NCI-H1417 treated with DMSO at 0.1 percent for 48 hours (cell line): ENCODE measurements at places on chromosomes 1 and 21.

- DNase-seq = peak; percentile 85
These were observed 38.7 kb upstream of the COL24A1 start for GRCh38 chr1:86195281-86195680.

DNA sequence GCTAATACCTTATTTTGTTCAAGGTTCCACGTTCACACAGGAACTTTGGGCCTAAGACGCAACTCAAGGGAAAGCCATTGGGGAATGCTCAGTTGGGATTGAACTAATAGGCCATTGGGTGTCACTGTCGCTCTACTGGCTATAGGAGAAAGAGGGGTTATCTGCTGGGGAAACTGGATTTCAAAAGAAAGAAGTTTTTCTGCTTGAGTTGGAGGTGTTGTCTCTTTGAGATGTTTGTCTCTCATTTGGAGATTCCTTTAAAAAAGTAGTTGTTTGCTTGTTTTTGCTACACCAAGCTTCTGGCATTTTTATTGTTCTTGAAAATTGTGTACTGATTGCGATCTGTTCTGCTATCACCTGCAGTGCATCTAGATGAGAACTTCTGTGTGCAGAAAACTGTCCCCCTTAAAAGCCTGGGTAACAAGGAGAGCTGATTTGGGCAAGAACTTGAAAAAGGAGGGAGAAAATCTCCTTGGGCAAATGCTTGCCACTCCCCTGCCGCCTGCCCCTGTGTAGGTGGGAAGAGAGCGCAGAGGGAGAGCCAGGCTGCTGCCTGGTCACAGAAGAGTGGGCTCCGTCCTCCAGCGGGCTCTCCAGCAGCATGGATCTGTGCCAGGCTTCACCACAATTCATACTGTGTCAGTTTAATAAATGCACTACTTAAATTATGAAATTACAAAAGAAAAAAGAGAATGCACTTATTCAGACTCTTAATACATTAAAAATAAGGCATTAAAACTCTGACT, 39.9 kb downstream of the PEX14 start:
- peak; percentile 32 for DNase-seq

DNA sequence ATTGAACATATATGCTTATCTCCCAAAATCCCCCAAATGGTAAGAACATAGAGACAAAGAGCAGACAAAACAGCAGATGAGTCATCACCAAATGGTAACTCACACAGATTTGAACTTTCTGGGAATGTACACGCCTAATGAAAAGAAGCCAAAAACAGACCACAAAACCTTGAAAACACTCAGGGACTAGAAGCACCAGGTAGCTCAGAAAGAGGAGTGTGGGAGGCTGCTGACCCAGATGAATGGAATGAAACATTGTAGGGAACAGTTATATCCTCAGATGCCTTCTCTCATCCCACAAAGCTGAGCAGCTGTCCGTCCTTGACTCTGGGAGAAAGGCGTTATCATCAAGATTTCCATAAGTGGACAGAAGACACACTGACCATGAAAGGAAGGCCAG, 307.0 kb upstream of the USP25 start:
- DNase-seq = no peak

DNA sequence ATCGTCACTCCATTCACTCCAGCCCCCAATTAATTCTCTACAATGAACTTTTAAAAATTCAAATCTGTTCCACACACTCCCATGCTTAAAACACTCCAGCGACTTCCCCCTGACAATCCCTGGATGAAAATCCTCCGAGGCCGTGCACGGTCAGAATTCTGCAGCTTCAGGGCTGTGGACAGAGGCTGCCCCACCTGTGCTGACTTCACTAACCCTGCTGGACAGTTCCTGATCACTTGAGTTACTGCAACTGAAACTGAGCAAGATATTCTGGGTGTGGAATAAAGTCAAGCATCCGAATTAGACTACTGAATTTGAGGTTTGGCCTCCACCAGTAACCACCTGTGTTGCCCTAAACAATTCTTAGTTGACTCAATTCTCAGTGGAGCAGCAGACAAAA, 1.0 kb upstream of the JAK1 start:
- no peak for DNase-seq

DNA sequence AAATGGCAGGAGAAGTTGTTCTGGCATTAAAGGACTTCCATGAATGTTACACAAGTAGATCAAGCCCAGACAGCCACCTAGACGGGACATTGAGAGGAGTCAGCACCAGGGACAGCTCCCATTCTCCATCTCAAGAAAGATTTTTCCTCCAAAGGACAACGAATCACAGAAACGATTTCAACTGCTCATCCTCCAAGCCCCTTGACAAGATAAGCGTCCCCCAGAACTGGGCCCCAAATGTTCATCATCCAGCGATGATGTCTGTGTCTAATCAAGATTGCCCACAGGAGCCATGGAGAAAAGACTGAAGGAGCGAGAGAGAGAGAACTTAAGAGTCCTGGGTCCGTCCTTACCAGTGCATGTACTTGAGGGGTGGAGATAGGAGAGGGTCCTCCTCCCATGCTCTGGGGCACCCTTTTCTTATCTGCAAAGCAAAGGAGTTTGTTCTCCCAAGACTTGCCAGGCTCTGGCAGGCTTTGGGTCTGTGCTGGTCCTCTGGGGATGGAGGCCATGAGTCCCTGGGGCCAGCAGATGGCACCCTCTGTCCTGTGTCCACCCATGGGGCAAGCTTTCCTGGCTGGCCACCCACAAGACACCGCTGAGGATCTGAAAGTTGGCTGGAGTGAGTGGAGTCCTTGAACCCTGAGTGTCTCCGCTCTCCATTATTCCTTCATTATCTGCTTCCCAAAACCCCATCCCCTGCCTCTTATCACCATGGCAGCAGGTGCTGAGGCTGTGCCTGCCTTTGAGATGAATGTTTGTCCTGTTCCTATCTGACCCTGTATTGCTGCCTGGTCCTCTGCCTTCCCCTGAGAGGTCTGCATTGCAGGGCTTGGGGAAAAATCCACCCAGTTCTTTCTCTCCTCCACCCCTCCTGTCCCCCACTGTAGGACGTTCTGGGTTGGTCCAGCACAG, 164.6 kb downstream of the ACTL8 start:
- DNase-seq = no peak

GRCh38 chr1:54887665-54888071, 673 bp upstream of the DHCR24 start:
- no peak for DNase-seq

- no peak for DNase-seq
These were observed 25.0 kb downstream of the KIAA1614 start for GRCh38 chr1:180937624-180938225.

DNA sequence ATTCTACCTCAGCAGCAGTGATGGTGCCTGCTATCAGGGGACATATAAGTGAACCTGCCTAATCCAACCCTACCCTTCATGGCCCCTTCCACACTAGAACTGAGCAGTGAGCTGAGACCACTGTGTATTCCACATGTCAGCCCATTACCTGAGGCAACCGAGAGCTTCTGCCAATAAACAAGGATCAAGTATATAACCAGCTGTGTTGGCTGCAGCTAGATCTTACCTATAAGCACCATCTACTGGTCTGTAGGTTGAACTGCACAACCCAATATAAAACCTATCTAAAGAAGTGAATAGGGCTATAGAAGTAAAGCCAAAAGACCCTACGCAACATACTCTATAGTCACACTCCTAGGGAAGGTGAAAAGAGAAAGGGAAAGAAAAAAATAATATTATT, 376.9 kb downstream of the HHIPL2 start:
- no peak for DNase-seq

DNA sequence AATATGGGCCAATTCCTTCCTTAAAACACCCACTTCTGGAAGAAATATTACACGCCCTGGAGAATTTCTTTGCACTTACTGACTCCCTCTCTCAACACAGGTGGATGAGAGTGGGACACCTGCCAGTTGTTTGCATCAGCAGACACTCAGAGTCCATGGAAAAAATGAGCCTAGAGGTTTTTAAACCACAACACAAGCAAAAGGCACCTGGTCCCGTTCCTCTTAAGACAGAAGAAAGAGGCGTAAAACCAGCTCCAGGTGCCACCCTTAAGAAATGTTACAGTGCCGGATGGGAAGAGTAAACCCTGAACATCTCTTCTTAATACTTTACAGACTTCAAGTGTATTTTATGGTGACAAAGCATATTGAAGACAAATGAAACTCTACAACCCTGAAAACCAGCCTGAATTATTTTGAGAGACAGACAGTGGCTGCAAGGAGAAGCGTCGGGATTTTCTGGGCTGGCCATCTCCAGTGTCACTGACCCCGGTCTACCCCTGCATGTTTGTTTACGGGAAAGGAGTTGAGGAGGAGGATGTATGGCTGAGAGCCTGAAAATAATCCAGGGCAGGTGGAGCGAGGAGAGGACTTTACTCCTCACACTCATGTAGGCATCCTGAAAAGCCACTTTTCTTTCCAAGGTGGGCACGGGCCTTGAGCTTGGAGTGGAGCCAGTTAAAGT, 7.8 kb upstream of the RIPK4 start:
- no peak for DNase-seq

GRCh38 chr1:229579059-229579673, 20.7 kb upstream of the ABCB10 start:
- no peak for DNase-seq

- DNase-seq = no peak
These were observed 87.4 kb downstream of the FASLG start for GRCh38 chr1:172746091-172746949.

DNA sequence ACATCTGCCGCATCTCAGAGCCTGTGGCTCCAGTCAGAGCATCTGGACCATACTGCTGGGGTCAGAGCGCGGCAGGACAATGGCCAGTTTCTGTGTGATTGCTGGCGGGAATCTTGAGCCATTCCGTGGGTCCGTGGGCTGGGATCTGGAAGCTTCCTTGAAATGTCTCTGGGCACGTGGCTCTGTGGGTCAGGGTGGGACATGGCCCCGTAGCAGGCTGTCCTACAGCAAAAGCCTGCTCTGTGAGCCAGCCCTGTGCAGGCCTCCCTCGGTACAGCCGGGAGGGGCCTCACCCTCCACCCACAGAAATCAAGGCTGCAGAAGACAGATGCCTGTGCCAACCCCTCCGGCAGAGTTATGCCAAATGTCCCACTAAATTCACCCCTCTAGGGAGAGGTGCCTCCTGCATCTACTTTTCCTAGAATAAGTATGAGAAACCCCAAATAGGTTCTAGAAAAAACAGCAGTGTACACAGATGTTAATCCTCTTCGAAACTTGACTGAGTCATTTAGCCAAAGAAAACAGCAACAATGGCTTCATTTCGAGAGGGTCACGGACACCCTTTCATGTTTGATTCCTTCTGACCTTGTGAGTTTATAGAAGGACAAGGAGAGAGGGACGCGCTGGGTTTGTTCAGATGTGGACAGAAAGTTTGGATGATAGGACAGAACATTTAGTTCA, 27.8 kb downstream of the COL18A1 start:
- no peak for DNase-seq

DNA sequence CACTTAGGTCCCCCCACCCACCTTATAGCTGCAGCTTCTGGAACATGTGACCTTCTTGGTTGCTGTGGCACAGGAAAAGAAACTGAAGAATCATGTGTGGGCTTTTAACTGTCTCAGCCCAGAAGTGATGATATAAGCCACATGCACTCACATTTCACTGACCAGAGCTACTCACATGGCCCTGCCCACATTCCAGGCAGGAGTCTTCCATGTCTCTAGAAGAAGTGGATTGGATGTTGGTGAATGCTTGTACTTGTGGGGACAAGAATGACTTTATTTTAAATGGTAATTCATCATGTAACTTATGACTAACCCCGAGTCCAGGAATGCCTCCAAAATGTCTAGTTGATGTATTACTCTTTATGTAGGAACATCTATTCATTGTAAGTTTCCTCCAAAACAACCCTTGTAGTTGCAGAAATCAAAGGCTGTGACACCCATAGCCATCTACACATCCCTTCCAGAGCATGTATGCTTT, 15.8 kb upstream of the CAMK1G start:
- DNase-seq = no peak
